Pancreas (tissue), 10 donors: ENCODE measurements at places on chromosomes 5 and 9. TPM values are rescaled to one million over a fixed set of nuclear protein-coding genes. Genes with fewer than 3 reads are reported as not detected.
A peak's percentile ranks its signal among the peaks of the same experiment; 100 is the strongest.

PCDHB14 gene
- 2.6 TPM for total RNA-seq

ACOT12 gene
- total RNA-seq: 0.44 TPM

GRCh38 chr5:98975223-98975622 is 46.4 kb upstream of the CHD1 start:
- H3K4me1 ChIP-seq: peaks cover 9% of the 10 kb centered on the region
- no peak overlapping the region for H3K4me3 ChIP-seq
- no peak overlapping the region for H3K27ac ChIP-seq
- no peak for DNase-seq
- no peaks in the 10 kb centered on the region for H3K36me3 ChIP-seq
- H3K27me3 ChIP-seq: no peaks in the 10 kb centered on the region

- H3K27ac ChIP-seq: no peak overlapping the region
- H3K27me3 ChIP-seq: no peaks in the 10 kb centered on the region
- no peaks in the 10 kb centered on the region for H3K4me1 ChIP-seq
- DNase-seq: no peak
These were observed 420.8 kb upstream of the BRINP1 start for GRCh38 chr9:119789987-119790386.

DNA sequence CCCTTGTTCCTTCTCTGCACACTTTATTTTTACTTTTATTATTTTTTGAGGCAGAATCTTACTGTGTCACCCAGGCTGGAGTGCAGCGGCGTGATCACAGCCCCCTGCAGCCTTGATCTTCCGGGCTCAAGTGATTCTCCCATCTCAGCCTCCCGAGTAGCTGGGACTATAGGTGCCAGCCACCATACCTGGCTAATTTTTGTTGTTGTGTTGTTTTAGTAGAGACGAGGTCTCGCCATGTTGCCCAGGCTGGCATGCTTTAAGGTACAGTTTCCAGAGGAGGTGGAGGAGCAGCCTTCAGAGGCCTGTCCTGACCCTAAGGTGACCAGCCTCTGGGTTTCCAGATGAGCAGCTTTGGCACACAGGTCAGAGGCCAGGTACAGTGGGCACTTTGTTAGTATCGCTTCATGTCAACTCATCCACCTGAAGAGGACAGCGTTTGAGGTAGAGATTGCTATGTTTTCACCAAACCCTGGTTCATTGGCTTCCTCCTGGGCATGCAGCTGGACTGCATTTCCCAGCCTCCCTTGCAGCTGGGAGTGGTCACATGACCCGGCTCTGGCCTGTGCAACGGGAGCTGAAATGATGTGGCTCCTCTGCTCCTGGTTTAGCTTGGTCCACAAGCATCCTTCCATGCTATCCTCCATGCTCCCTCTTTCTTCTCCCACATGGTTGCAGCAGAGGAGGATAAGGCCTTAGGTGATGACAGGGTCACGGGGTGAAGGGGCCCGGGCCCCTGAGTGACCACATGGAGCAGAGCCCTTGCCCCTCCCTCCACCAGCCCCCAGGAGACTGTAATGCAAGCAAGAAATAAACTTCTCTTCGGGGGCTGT is 139.3 kb upstream of the IER5L start:
- no peaks in the 10 kb centered on the region for H3K36me3 ChIP-seq
- no peak for DNase-seq
- no peak overlapping the region for H3K27ac ChIP-seq
- H3K27me3 ChIP-seq: no peaks in the 10 kb centered on the region
- H3K4me1 ChIP-seq: peaks cover 21% of the 10 kb centered on the region
- no peak overlapping the region for H3K4me3 ChIP-seq

RAB3C gene
- total RNA-seq: 1.7 TPM

- no peak overlapping the region for H3K4me3 ChIP-seq
- H3K27ac ChIP-seq: no peak overlapping the region
- peaks cover 12% of the 10 kb centered on the region for H3K36me3 ChIP-seq
- H3K4me1 ChIP-seq: no peaks in the 10 kb centered on the region
These were observed 56.7 kb downstream of the LRSAM1 start for GRCh38 chr9:127507751-127508648.

DNA sequence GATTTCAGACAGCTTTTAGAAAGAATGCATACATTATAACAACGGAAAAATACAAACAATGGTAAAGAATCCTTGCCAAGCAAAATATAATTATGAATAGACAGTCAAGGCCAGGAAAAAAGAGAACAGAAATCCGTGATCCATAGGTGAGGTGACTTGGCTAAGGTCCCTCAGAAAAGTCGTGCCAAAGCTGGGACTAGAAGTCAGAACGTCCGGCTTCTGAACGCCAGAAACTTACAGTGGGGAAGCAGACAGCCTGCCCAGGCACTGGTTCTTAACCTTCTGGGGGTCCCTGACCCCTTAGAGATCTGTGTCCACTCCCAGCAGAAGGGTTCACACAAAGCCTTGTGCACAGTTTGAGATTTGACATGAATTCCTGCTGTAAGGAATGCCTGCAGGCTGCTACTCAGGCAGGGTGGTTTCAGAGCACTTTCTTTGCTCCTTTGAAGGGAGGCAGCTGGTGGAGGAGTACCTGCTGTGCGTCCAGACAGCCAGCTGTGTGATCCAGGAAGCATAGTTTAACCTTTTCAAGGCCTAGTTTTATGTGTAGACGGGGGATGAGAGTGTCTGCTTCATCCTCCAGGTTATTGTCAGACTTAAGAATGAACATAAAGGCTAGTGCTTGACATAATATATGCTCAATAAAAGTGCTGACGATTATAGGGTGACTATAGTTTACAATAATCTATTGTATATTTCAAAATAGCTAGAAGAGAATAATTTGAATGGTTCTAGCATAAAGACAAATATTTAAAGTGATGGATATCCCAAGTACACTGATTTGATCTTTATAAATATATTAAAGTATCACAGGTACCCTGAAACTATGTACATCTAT is 852 bp downstream of the ARHGEF37 start:
- H3K4me3 ChIP-seq: peak overlapping the region; percentile 62
- DNase-seq: no peak
- peaks cover 28% of the 10 kb centered on the region for H3K4me1 ChIP-seq
- H3K36me3 ChIP-seq: no peaks in the 10 kb centered on the region
- peak overlapping the region; percentile 69 for H3K27ac ChIP-seq
